ENCODE measurements at places on chromosomes 4 and X. TPM values are rescaled to one million over a fixed set of nuclear protein-coding genes. Genes with fewer than 3 reads are reported as not detected.

MED12 gene
- 24.9 TPM for total RNA-seq

HEPH gene
- 84.6 TPM for total RNA-seq

RAB41 gene
- total RNA-seq, result not detected

DCAF4L1 gene
- 0.19 TPM for total RNA-seq

PLP1 gene
- total RNA-seq, result 52.3 TPM

DIPK2B gene
- 17.9 TPM for total RNA-seq

SPANXA2 gene
- not detected for total RNA-seq

CITED1 gene
- total RNA-seq, result 1.7 TPM

DCHS2 gene
- 2.7 TPM for total RNA-seq

AFM gene
- not detected for total RNA-seq

EDA2R gene
- total RNA-seq, result 2.8 TPM

P2RY10 gene
- total RNA-seq, result not detected

MAGEA8 gene
- not detected for total RNA-seq

FOXP3 gene
- not detected for total RNA-seq

ZNF157 gene
- total RNA-seq, result 0.17 TPM

L1CAM gene
- total RNA-seq, result 26.5 TPM

KDR gene
- total RNA-seq, result 104 TPM

ADH6 gene
- not detected for total RNA-seq
